ENCODE measurements at places on chromosomes 2 and 18.

DNA sequence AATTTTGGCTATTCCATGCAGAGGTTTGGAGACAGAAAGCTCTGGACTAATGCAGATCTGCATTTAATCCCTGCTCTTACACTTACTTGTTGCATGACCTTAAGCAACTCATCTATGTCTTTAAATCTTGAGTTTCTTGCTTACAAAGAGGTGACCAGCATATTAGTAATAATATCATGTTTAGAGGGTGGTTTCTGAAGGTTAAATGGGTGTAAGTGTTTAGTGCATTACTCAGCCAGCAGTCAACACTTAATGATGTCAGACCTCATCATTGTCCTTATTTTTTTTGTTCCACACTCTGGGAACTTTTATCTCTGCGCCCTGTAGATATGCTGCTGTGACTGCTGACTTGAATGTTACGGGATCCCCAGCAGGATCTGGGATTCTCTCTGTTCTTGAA lies 1.7 kb downstream of the IL1RL1 start:
- DNase-seq = peak; percentile 74

GRCh38 chr18:72155327-72155726 lies 388.8 kb downstream of the CBLN2 start:
- DNase-seq = no peak

DNA sequence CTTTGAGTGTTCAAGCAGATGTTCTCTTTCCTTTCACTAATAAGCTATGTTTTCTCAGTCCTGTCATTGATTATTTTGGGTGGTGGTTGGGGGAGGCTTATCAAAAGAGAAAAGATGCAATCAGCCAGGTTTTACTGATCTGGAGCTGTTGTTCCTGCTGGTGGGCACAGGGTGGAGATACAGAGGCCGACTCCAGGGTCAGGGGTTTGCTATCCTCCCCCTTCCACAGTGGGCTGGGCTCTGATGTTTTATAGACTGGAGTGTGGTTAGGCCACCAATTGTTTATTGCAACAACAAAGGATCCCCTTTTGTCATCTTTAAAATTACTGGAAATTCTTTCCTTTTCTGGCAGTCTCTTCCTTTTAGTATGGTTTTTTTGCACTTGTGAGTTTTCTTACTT lies 120.5 kb downstream of the TANC1 start:
- no peak for DNase-seq

DNA sequence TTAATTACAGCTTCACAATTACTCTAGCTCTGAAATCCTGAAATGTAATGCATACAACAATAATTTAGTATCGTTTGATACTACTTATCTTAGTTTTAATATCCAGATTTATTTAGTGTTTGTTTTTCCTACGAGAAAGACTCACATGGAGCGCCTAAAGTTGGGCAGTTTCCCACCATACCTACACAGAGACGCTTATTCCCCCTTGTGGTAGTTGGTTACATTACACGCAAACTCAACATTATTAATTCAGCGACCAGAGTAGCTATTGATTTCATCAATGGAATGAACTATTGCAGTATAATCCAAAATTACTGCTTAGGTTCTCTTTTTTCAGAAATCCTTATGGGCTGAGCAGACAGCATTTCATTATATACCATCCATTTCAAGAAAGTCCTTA lies 164.0 kb upstream of the REG3G start:
- no peak for DNase-seq

DNA sequence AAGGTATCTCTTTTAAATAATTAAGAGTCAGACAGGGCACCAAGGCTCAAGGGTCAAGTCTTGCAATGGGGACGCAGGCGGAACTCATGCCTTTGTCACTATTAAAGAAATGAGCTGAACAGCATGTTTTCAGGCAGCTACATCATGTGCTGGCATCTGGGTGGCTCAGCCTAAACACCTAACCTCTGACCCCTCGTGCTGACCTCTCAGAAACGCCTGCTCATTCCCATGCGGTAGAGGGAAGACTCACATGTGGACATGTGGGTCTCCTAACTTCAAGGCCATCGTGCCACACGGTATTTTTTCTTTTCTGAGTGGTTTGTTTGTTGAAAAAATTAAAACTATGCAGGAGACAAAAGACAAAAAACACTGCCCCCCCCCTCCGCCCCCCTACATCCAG lies 31.3 kb downstream of the CYP27C1 start:
- no peak for DNase-seq

GRCh38 chr2:234422273-234422732 lies 74.6 kb downstream of the ARL4C start:
- DNase-seq = peak; percentile 92

- DNase-seq = no peak
Observed at GRCh38 chr2:207891086-207891844, 121.6 kb upstream of the FZD5 start.

- DNase-seq = peak; percentile 83
Observed at GRCh38 chr2:37982147-37982582, 57.1 kb downstream of the RMDN2 start.

DNA sequence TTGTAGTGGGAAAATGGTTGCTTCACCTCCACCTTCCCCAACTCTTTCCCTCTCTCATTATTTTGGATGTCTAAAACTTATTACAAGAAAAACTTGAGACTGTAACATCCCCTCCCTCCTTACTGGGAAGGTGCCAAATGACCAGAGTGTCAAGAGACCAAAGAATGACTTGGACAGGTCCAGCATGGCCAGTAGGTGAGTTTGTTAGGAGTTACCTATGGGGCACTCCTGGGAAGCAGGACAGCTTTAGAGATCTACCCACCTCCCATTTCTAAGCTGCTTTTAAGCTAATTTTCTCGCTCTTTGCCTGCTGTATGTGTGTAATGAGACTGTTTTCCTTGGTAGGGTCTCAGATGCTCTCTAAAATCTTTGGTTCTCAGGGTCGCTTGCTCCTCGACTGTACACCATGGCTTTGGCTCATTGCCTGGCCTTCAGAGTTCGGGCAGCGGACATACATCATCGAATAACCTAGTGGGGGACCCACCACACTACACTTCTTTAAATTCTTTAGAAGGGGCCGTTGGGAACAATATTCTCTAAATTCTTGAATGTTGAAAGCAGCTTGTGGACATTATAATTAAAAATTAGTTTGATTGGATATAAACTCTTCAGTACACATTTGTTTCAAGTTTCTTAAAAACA lies 45.2 kb downstream of the SLC30A6 start:
- DNase-seq = no peak

DNA sequence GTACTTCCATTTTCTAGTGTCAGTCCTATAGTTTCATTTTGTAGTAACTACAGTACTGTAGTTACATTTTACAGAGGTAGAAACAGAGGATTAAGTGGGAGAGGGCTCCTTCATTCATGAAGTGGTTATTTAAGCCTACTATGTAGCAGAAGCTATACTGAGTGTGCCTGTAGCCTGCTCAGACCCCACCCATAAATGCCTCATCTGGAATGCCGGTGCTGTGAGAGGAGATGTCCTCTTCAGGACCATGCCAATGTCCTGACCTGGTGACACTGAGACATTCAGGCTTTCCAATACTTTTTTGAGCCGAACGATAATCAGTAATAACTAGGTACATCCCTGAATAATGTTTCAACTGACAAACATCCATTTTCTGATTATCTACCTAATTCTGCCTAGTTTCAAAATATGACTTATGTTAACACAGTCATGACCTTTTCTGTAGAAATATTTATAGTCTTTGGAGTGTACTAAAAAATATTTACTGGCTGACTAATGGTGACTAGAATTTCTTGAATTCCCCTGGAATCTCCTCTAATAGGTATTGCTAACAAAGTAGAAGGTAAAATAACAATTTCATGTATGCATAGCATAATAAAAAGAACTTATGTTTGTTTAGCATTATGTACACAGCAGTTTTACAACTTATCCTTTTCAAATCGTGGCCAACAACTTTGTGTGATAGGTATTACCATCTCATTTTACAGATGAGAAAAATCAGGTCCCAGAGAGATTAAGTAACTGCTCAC lies 10.2 kb upstream of the ARHGAP28 start:
- no peak for DNase-seq

- DNase-seq = peak; percentile 33
Observed at GRCh38 chr2:27182346-27182745, 29.5 kb upstream of the ATRAID start.

DNA sequence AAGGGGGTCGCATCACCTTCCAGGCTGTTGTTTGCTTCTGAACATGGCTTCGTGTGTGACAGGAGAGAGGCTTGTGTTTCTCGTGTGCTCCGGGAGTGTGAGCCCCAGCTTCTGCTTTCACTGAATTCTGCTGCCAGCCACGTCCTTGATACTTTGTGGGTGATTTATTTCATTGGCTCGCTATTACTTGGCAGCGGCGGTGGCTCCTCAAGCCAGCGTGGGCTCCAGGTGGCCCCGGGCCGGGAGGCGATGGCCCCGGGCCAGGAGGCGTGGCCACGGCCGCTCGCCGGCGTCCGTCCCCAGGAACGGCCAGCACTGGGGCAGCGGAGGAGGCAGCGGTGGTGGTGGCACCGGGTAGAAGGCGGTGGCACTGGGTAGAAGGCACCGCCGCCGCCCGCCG lies 63.1 kb downstream of the NAPG start:
- DNase-seq = no peak

Data from foreskin fibroblast (primary cell).